Mononuclear cell (primary cell): ENCODE measurements at places on chromosomes 16 and 17. TPM values are rescaled to one million over a fixed set of nuclear protein-coding genes. Genes with fewer than 3 reads are reported as not detected.

Gene TTLL6
- not detected for total RNA-seq

Gene MPP3
- 0.21 TPM for total RNA-seq

Gene CACNG5
- total RNA-seq = not detected

Gene MEFV
- 26.7 TPM for total RNA-seq

Gene ACSM2A
- total RNA-seq = not detected

Gene SYT17
- total RNA-seq = 0.52 TPM

Gene CDH1
- 3.7 TPM for total RNA-seq

Gene PPM1D
- 14.8 TPM for total RNA-seq

Gene HID1
- total RNA-seq = 3.1 TPM

Gene AIPL1
- under 0.01 TPM for total RNA-seq

Gene NKD1
- 1.2 TPM for total RNA-seq

Gene CMTM1
- 0.21 TPM for total RNA-seq

Gene C16orf86
- 6.8 TPM for total RNA-seq

Gene PDIA2
- total RNA-seq = not detected

Gene SEPTIN12
- not detected for total RNA-seq

Gene TEX14
- total RNA-seq = 0.31 TPM

Gene CEP131
- total RNA-seq = 4.8 TPM

Gene TNK1
- total RNA-seq = 5.5 TPM

Gene GRAPL
- total RNA-seq = 5.1 TPM

Gene CCL15
- not detected for total RNA-seq

Gene BAIAP3
- 2.3 TPM for total RNA-seq

Gene CUEDC1
- total RNA-seq = 2.5 TPM

Gene ADGRG1
- 12.2 TPM for total RNA-seq

Gene ABCA9
- 0.42 TPM for total RNA-seq

Gene TM4SF5
- not detected for total RNA-seq

Gene SMIM36
- not detected for total RNA-seq

Gene OSGIN1
- 4.1 TPM for total RNA-seq

Gene C16orf89
- not detected for total RNA-seq

Gene SLC5A11
- 0.31 TPM for total RNA-seq

Gene SLC12A3
- 0.10 TPM for total RNA-seq

Gene UMOD
- total RNA-seq = not detected

Gene ZSCAN10
- total RNA-seq = under 0.01 TPM

Gene ORC6
- total RNA-seq = 2.4 TPM

Gene VTN
- total RNA-seq = not detected

Gene CTRB1
- not detected for total RNA-seq

Gene C16orf95
- 0.42 TPM for total RNA-seq

Gene KRTAP1-1
- not detected for total RNA-seq

Gene ATP2A1
- total RNA-seq = 0.52 TPM

Gene MYH3
- 2.3 TPM for total RNA-seq

Gene STH
- not detected for total RNA-seq

Gene CRYM
- total RNA-seq = 0.84 TPM

Gene MYH1
- total RNA-seq = not detected

Gene PTX4
- not detected for total RNA-seq

Gene TMED6
- total RNA-seq = 1.0 TPM
